ENCODE measurements at places on chromosomes 11 and 22.

GRCh38 chr11:40797981-40798380 is 661.5 kb downstream of the LRRC4C start:
- no peak for DNase-seq

GRCh38 chr11:536841-537621 is at the start of gene LRRC56:
Gene LRRC56, plus strand, starts transcription at chr11:537527. Its CDS starts 3,158 bp downstream, at chr11:540685.
- peak; percentile 88 for DNase-seq

DNA sequence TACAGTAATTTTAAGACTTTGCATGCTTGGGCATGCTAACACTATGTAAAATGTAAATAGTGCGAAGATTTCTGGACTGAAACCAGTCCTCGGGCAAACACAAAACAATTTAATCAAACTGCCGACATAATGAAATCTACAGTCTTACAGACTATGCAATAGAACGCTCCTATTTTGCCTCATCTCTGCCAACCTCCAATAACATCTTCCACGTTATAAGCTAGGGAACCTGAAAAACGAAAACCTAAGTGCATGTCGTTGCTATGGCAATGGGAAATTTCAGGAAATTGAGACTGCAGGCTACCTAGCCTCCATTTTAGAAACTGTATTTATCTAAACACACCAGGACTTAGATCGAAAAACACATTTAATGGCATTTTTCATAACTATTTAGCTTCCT is 1.1 kb downstream of the CSTF3 start:
- no peak for DNase-seq

DNA sequence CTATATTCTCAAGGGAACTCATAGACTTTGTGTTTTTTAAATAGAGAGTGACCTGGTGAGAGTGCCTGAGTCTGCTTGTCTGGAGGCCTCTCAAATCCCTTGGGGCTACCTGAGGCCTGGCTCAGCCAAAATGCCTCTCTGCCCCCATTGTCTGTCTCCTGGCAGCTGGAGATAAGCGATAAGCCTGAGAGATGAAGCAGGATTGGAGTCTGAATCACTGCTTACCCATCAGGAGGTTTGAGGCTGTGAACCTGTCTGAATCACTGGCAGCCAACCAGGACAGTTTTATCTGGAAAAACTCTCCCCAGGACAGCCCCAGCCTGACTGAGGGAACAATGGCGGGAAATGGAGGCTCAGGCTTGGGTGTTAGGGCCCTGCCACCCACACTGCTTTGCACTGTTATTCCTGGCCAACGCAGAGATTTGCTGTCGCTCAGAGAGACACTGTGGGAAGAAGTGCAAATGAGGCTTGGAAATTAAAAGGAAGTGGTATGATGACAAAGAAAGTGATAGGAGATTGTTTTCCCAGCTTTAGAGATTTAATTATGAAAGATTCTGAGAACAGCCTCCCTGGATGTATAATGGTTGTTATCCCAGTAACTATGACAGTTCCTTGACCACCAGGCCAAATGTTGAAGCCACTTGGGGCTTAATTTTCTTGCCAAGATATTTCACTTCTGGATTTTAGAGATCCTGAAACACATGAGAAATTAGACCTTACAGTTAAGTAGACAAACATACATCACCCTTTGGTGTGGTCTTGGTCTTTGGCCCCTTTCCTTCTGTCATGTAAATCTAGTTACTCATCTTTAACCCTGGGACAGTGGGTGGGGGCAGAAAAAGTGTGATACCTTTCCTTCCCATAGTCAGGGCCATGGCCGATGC is 102.1 kb downstream of the RASSF10 start:
- DNase-seq: no peak

GRCh38 chr11:120381401-120381800 is 45.2 kb downstream of the ARHGEF12 start:
- no peak for DNase-seq

GRCh38 chr11:69298267-69299022 is 4.5 kb downstream of the MYEOV start:
- no peak for DNase-seq

All from stimulated activated CD8-positive, alpha-beta memory T cell treated with anti-CD3 and anti-CD28 coated beads, Interleukin-12 subunit alpha, Interleukin-12 subunit beta, amount 100 ng/mL, for 1 hour (primary cell).